ENCODE measurements at places on chromosomes 13 and 19.

GRCh38 chr19:50427997-50428425 is 4.7 kb upstream of the MYBPC2 start:
- peak; percentile 47 for DNase-seq

DNA sequence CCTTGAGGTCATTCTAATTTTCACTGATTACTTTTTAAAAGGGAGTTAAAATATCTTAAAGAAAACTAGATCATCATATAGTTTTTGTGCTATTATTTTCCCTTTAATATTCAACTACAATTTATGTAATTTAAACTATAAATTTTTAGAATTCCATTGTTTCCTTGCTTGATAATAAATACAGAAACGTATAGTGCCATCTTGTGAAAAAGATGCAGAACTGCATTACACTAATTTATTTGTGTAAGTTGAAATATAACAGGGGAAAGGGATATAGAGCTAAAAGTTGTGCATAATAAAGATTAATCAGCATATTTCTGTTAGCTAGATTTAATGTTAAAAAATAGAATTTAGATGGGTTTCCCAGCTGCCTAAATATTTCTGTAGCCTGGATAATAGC is 61.5 kb upstream of the TDRD3 start:
- peak; percentile 31 for DNase-seq

- DNase-seq: peak; percentile 0
These were observed 204.8 kb downstream of the MYO16 start for GRCh38 chr13:108834193-108834592.

DNA sequence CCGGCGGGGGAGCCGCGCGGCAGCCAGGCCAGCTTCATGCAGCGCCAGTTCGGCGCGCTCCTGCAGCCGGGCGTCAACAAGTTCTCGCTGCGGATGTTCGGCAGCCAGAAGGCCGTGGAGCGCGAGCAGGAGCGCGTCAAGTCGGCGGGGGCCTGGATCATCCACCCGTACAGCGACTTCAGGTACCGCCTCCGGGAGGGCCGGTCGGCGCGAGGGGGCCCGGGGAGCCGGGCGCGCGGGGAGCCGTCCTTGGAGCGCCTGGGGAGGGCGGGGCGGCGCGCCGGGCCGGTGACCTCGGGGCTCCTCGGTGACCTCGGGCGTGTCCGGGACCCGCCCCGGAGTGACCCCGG is 690 bp downstream of the HCN2 start:
- peak; percentile 44 for DNase-seq

- no peak for DNase-seq
These were observed 20.8 kb upstream of the SLC25A30 start for GRCh38 chr13:45439008-45439407.

DNA sequence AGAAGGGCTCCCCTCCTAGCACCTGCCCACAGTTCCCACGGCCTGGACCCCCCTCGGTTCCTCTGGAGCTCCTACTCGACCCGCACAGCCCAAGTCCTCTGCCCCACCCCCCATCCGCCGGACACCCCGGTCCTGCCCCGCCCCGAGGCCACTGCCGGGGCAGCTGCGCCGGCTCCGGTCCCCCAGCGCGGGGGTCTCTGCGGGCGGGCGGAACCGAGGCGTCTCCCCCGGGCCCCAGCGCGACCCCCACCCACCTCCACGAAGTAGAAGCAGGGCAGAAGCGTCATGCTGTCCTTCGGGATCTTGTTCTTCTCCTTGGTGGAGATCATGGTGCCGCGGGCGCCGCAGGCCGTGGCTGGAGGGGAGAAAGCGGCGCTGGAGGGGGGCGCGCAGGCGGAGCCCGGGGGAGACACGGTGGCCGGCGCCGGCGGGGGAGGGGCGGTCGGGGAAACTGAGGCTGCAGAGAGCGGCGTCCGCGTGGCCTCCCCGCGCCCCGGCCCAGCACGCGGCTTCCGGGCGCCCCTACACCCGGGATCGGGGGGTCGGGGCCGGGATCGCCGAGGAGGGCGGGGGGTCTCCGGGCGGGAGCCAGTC is 427 bp downstream of the PLPPR3 start:
- DNase-seq: no peak

- no peak for DNase-seq
These were observed 74.2 kb downstream of the TRPM4 start for GRCh38 chr19:49231804-49232203.

DNA sequence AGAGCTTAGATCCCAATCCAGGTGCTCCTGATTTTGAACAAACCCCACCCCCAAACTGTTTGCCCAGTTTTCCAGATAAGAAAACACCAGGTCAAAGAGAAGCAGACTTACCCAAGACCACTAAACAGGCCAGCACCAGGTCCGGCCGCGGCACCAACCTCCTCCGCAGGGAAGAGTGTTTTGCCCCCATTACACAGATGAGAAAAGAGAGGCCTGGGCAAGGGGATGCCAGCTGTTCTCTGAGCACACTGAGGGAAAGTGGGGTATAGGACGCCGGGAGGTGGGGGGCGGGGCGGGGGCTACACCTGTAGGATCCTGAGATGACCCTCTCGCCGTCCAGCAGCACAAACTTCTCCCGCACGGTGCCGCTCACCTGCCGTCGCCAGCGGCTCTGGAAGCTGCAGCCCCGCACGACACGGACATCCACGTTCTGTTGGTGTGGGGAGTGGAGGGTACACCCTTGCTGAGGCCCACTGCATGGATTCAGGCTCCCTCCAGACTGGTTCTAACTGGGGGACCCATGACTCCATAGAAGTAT is 3.1 kb downstream of the SPACA4 start:
- DNase-seq: no peak

DNA sequence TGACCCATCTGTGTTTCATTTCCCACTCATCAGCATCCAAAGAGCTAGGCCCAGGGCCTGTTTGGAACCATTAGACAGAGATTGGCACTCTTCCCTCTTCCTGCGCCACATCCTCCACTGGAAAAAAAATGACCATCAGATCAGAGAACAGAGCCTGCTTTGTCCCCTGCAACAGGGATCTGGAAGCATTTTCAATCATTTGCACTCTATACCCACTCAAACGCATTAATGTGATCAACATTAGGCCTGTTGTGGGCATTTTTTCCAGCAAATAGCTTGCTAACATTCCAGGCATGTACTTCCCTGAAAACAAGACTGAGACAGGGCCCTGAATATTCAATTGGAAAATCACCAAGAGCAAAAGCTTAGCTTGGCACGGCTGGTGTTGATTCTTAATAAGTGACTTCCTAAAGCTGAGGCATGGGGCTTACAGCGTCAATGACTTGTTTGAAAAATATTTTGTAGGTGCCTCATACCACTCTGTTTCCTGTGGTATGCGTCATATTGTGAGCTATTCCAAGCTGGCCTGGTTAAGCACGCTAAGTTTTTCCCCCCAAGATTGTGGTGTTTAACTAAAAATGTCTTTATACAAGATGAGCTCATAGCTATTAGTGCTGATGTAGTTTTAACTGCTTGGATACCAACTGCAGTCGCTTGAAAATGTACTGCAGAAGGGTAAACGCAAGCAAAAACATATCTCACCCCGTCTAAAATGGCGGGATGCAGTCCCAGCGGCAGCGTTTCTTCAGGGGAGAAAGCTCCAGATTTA is 404.4 kb downstream of the SPRY2 start:
- DNase-seq: peak; percentile 100

DNA sequence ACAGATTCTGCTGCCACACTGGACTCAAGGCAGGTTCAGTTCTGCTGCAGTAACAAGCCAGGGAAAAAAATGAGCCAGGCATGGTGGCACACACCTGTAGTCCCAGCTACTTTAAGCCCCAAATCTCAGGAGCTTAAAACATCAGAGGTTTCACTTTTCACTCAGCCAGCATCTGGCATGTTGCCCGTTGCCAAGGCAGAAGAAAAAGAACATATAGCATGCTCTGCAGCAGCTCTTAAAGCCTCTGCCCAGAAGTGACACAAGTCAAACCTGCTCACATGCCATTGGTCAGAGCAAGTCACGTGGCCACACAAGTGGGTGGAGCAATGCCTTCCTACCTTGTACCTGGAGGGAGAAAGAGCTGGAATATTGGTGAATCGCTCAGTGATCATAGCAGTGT is 14.7 kb upstream of the ADGRE5 start:
- peak; percentile 64 for DNase-seq

DNA sequence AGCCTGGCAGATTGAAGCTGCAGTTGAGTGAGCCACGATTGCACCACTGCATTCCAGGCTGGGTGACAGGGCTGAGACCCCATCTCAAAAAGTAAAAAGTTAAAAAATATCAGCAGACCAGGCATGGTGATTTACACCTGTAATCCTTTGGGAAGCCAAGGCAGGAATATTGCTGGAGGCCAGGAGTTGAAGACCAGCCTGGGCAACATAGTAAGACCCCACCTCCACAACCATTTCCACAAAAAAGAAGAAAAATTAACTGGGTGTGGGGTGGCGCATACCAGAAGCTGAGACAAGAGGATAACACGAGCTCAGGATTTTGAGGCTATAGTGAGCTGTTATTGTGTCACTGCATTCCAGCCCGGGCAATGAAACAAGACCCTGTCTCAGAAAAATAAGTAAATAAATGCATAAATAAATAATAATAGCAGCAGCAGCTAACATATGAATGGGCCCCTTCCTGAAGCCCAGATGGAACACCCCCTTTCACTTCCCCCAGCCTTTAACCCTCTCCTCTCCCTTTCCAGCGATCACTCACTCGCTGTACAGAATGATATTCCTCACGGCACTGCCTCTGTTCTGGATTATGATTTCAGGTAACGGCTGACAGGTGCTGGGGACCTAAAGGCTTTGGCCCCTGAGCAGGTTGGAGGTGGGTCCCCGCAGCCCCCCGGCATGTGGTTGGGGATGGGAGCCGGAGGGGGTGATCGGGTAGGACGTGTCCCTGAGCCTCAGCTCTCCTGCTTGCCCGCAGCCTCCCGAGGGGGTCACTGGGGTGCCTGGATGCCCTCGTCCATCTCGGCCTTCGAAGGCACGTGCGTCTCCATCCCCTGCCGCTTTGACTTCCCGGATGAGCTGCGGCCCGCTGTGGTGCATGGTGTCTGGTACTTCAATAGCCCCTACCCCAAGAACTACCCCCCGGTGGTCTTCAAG is 3.2 kb downstream of the MAG start:
- no peak for DNase-seq

- DNase-seq: no peak
These were observed 26.2 kb upstream of the ZNF254 start for GRCh38 chr19:24060687-24061356.

DNA sequence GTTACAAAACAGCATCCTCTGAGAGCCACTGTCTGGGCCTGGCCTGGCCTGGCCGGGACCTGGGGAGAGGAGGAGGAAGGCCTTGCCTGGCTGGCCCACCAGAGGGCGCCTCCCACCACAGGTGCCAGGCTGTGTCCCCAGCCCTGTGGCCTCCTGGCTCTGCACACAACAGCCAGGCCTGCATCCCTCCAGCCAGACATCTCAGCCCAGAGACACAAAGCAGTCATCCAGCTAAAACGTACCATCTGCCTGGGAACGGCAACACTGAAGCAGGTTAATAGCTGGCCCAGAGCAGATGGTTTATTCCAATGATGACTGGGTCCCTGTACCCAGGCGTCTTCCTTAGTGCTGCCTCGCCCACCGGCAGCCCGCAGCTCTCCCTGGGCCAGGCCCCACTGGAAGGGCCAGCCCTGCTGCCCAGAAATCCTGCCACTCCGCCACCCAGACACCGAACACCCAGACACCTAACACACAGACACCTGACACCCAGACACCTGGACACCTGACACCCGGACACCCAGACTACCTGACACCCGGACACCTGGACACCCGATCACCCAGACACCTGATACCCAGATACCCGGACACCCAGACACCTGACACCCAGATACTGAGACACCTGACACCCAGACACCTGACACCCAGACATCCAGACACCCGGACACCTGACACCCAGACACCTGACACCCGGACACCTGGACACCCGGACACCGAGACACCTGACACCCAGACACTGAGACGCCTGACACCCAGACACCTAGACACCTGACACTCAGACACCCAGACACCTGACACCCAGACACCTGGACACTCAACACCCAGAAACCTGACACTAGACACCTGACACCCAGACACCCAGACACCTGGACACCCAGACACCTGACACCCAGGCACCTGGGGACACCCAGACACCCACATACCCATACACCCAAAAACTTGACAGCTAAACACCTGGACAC is 20.1 kb downstream of the C19orf12 start:
- peak; percentile 43 for DNase-seq

GRCh38 chr13:44116562-44117332 is 237.0 kb downstream of the LACC1 start:
- peak; percentile 16 for DNase-seq

DNA sequence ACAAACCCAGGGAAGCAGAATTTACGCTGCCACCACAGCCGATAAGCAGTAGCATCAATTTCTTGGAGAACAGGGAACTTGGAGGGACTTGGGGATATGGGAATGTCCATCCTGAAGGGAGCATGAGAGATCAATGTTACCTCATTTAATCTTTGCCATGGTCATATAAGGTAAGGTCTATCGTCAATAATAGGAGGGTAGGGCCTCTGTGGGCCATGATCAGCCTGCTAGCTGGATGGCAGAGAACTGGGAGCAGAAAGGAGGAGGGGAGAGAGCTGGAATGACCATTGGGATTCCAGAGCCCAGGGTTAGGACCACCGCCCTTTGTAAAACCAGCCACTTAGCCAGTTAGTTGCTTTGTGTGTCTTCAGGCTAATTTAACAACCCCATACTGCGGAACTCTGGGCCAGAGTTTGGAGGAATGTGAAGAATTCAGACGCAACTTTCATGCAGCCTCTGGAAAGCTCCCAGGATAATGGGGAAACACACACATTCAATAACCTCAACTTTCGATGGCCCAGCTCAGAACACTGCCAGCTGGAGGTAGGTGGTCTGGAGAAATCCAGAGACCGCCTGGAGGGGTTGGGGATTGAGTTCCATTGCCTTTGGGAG is 40.3 kb downstream of the ZNF557 start:
- DNase-seq: no peak

DNA sequence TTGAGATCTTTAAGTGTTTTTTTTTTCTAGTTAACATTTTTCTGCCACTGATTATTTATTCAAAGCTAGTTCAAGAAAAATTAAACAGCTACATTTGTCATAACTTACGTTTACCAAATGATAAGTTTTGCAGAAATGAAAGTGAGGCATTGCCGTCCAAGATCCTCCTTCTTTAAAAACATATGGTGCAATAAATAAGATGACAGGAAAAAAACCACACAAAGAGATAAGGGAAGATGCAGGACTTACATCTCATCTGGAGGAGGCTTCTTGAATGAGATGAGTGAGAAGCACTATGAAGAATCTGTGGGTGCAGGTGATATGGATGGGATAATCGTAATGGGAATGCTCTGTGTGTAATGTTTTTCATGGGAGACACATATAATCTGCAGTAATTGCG is 12.4 kb downstream of the TNFSF13B start:
- no peak for DNase-seq

GRCh38 chr13:21304256-21304655 is 127.8 kb downstream of the MRPL57 start:
- no peak for DNase-seq

GRCh38 chr13:79527698-79528097 is 46.7 kb downstream of the NDFIP2 start:
- DNase-seq: no peak

GRCh38 chr13:51357928-51358595 is 18.6 kb downstream of the SERPINE3 start:
- no peak for DNase-seq

DNA sequence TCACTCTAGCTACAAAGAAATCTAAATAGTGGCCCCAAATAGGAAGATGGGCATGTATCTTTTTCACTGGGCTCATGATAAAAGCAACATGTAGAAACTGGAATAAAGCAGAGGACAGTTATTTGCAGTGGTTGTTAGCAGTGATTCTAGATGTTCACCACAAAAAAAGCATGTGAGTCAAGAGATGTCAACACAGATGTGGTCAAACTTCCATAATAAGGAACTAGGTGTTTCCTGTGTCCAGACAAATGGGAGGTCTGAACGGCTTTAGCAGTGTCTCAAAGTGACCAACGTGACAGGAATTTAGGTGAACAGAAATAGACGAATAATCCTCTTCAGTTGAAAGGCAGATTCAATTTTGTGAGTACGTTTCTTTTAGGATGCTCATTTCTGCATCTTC is 162.7 kb downstream of the TBC1D4 start:
- DNase-seq: peak; percentile 15

All from fibroblast of skin of right biceps (primary cell).